D721Med (cell line): ENCODE measurements at places on chromosomes 7 and 10.

DNA sequence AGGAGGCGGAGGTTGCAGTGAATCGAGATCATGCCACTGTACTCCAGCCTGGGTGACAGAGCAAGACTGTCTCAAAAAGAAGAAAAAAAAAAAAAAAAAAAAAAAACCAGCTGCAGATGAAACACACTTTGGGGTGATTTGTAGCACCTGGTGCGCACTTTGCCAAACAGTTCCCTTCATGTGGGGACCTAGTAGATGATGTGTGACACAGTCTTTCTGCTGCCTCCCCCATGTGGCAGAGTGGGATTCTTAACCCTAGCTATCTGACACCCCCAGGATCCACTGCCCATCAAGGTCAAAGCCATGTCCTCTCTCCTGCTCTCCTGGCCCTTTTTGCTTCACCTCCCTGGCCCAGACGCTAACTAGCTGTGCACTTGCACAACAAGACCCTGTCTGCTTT, 52.1 kb upstream of the PDZD8 start:
- no peak for DNase-seq

- no peak for DNase-seq
These were observed 67.4 kb downstream of the ZNF438 start for GRCh38 chr10:30963992-30964930.

DNA sequence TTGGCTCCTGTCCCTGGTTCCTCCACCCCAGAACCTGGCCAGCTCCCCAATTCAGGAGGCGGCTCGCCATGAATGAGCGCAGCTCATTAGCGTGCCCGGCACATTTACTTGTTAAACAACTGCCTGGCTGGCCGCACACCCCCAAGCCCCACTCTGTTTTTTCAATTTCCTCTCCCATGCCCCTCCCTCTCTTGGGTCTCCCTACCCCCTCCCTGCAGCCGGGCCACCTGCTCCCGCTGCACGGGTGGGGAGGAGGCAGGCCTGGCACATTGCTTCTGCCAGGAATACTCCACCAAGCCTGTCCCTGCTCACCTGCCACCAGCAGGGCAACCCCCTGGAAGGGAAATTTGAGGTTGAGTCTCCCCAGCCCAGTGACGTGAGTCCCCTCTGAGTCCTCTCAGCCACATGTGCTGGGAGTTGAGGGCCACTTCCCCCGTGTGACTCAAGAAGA, 2.5 kb upstream of the SLIT1 start:
- no peak for DNase-seq

- DNase-seq: no peak
These were observed 941.8 kb upstream of the POT1 start for GRCh38 chr7:125871431-125871830.

GRCh38 chr10:49212076-49212475, 23.9 kb upstream of the TMEM273 start:
- no peak for DNase-seq

DNA sequence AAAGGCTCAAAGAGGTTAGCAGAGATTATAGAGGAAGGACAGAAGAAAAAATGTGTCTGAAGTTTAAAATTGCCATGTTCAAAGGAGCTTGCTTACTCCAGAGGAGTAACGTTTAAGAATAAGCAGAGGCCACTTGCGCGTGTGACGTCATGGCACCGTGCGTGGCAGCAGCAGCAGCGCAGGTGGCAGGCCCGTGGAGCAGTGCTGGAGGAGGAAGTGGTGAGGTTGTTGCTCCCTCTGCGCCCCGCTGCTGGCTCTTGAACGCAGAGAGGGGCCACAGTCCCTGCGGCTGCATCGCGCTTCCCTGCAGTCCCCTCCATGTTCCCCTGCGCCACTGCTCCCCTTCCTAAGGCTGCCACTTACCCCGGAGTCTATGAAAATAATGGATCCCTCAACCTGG, 37.5 kb downstream of the GDI2 start:
- DNase-seq: no peak
